Fibroblast of lung (primary cell): ENCODE measurements at places on chromosomes 3 and 15. TPM values are rescaled to one million over a fixed set of nuclear protein-coding genes. Genes with fewer than 3 reads are reported as not detected.
A peak's percentile ranks its signal among the peaks of the same experiment; 100 is the strongest.

DNA sequence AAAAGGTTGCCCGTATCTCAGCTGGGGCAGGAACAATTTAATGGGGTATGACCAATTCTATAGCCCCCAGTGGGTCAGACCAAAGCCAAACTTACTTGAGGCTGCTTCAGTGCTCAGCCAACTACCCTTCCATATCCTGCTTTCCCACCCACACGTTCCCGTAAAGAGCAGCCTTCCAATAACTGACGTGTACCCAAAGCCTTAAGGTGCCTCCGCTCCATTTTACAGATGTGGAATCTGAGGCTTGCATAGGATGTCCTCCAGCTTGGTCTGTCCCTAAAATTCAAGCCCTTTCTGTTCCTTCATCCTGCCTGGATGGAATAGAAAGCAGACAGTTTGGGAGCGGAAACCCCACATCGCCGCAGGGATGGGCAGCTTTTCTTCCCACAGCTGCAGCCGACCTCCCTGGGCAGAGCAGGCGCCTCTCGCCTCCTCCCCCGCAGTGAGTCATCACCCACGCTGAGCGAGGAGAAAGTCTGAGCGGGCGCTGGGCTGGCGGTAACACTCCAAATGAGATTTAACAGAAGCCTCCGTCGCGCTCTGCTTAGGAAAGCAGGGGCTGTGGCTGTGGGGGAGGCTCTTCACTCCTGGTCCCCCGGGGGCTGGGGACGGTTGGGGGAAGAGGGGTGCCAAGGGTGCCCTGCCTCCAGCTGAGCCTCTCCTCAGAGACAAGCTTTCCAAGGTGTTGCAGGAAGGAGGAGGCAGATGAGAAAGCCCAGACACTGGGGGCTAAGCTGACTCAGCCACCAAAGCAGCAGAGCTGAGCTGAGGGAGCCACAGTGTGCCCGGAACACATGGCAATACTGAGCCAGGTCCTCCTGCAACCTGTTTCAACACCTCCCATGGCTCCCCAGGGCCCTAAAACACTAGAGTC lies 57.8 kb upstream of the HRH1 start:
- peak; percentile 85 for DNase-seq

DNA sequence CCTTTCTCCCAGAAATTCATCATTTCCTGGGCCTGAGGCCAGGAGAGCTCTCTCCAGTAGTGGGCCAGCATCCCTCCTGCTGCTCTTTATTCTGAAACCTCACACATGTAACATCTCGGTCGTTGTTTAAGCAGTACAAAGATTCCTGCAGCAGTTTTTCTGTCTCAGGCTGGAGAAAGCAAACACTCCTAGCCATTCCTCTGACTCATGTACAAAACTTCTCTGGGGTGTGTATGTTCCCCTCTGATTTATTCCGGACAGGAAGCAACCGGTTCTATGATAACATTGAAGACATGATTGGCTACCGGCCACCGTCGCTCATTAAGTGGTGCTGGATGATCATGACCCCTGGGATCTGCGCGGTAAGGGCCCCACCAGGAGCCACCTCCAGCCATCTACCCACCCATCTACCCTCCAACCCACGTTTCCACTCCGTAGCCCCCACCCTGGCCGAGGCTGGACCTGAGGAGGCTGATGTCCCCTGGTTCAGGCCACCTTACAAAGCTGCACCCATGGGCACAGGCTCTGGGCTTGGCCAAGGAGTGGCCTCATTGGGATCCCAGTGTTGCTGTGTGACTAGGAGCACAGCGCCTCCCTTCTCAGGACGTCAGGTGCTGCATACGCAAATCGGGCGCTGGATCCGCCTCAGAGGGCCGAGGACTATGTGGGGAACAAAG lies 58.6 kb upstream of the SLC6A1 start:
- DNase-seq, result peak; percentile 77

DNA sequence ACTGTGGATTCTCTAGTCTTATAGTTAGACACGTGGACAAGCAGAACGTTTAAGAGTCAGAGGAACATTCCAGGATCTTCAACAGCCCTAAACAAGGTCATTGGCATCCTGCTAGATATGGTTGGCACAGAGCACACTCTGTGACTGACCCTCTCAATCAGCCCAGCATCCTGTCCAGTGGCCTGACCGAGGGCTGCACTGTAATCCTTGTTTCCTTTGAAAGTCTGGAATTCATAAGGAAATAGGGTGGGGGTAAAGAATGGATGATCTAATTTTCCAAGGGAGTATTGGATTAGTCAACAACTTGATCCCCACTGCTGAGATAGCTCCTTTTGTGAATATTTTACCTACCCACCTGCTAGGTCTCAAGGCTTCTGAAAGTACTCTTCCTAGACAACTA lies 94.5 kb upstream of the DLG1 start:
- DNase-seq, result peak; percentile 77

GRCh38 chr15:25899870-25900269 lies 36.7 kb upstream of the ATP10A start:
- no peak for DNase-seq

GRCh38 chr15:82958638-82959037 lies 6.1 kb upstream of the HOMER2 start:
- no peak for DNase-seq

Gene KLHL6
- total RNA-seq, result not detected in 2 replicates

Gene FGF12
- 0.17 TPM in 1 of 2 replicates, not detected in the other for total RNA-seq
